Left hindlimb (tissue), 1 donor: ENCODE measurements at places on chromosomes 16 and 17.

DNA sequence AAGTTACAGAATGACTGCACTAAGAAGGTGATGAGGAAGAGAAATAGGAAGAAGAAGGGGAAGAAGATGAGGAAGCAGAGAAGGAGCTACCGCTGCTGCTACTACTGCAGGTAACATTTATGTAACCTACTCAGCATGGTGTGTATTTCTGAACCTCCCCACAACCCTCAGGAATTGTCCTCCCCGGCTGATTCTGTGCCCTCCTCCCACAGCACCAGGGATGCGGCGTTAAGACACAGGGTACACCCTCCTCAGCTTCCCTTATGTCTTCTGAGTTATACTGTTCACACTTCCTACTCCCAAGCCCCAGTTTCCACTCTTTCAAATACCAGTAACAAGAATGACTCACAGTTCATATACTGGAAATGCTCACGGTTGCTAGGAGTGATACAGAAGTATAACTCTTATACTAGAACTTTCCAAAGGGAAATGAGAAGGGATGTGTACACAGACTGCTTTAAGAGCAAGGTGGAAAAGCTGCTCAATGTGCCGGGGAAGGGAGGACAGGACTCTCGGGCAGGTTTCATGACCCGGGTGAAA is 224.5 kb upstream of the PSMD7 start:
- no peak for DNase-seq

DNA sequence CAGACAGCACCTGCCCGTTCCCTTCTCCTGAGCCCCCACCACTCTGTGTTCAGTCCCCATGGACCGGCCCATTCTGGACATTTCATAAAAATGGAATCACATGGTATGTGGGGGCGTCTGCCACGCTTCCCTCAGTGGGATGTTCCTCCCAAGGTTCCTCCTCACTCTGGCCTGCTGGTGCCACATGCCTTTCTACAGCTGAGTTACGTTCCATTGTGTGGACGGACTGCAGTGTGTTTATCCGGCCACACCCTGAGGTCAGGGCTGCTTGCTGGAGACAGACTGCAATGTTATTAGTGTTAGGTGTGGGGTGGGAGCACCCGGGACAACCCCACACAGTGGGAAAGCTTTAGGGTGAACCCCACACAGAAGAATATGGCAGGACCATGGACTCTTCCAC is 5.9 kb upstream of the AATK start:
- DNase-seq: peak; percentile 25

- DNase-seq: no peak
These were observed 286.7 kb downstream of the IRX3 start for GRCh38 chr16:53999841-54000240.

- no peak for DNase-seq
These were observed 17.7 kb upstream of the VPS4A start for GRCh38 chr16:69293401-69293800.

DNA sequence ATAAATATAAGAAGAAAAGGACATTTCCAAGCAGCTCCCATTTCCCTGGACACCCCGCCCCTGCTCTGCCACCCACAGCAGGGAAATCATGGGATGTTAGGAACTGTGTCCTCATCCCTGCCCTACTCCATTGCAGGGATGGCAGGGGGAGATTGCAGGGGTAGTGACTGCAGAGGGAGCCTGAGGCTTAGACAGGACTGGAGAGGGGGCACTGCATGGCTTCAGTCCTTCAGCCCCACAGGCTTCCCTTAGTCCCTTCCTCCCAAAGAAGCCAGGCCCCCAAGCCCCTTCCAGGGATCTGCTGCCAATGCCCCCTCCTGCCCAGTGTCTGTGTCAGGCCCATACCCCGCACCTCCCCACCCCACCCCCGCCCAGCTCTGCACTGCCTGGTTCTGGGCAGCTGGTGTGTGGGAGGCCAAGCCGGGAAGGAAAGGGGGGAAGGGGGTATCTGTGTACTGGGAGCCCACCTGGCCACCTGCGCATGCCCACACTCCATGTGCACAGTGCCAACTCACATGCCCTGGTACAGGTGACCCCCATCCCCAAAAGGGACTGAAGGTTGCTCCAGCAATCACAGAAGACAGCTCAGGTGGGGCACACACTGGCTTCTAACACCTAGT is 3.3 kb downstream of the RUNDC3A start:
- DNase-seq: no peak

DNA sequence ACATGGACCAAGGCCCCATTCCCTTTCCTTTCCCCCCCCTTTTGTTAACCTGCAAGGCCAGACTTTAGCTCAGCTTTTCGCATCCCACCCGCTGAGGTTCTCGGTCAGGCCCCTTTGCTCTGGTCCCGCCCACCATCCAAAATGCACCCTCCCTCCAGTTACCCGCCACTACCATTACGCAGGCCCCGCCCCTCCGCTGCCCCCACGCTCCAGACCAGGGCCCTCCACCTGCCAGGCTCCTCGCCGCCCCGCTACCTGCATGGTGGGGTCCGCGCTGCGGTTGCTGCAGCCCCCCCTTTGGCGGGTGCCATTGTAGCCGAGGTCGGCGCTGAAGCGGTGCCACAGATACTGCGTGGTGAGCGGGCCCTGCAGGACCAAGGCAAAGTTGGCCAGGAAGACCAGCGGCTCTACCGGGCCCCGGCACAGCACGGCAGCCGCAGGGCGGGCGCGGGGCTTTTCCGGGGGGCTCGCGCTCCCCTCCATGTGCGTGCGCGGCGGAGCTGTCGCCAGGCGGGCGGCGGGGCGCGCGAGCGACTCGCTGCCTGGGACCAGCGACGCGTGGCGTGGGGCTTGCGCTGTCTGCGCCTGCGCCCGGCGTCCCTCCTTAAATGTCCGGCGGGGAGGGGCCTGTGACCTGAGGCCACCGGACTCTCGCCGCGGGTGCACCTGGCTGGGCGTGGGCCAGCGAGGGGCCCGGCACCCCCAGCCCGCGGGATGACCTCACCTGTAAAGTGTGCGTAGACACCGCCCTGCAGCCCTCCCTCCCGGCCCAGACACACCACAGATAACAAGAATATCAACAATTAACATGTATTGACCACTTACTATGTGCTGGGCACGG is at the start of gene SLC46A1:
SLC46A1 (minus strand) TSS at position 581 of the 841 bp plus-strand sequence; CDS start at position 483, 98 bp downstream.
- peak; percentile 80 for DNase-seq

GRCh38 chr16:10352262-10352661 is 33.6 kb upstream of the ATF7IP2 start:
- no peak for DNase-seq

GRCh38 chr16:78445818-78446217 is 346.4 kb downstream of the WWOX start:
- no peak for DNase-seq
